ENCODE measurements at places on chromosomes 6 and 20. TPM values are rescaled to one million over a fixed set of nuclear protein-coding genes. Genes with fewer than 3 reads are reported as not detected.

DNA sequence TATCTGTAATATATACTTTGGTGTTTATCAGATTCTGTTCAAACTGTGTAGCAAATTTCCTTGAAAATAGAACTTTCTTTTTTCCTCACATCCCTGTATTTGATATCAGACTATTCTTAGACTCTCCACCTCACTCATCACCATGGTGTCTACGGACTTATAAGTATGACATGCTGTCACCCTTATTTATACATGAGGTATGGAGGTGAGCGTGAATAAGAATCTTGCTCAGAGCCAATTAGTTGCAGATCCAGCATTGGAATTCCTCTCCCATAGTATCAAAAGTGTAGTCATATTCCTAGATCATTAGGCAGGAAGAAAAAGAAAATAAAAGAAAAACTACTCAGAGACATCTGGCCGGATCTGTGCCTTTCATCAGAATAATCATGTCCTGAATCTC, 43.0 kb downstream of the TPD52L1 start:
- no peak for DNase-seq

DNA sequence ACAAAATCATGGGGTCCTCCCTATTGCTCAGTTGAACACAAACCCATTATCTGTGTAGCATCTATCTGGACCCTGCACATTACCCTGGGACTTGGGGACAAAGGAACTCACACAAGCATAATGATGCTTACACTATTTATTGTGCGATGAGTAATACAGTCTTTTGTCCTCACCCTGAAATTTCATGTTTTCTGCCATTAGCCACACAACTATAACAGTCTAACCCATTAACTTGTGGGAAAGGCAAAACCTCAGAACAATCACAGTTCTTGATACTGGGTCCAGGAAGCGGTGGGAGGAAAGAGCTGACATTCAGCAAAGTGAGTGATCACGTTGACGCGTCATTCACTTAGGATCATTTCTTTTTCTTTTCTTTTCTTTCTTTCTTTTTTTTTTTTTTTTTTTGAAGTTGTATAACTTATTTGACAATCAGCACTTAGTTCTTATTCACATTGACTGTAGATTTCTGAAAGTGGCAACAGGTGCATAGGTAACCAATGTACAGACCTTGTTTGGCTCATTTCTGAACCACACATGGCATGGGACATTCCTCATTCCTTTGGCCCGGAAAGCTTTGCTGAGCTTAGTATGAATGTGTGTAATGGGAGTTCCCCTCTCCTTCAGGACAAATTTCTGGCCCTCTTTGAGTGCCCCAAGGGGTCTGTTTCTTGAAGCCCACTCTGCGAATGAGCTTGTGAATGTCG, 94.8 kb upstream of the CNKSR3 start:
- DNase-seq: no peak

GRCh38 chr6:89048288-89048923, 32.1 kb upstream of the PNRC1 start:
- DNase-seq: no peak

Gene L3MBTL1
- 4.5 TPM for total RNA-seq

GRCh38 chr20:55135923-55136322, 660.5 kb downstream of the DOK5 start:
- DNase-seq: no peak

GRCh38 chr6:112433457-112433856, 86.3 kb downstream of the RFPL4B start:
- DNase-seq: no peak

Gene COQ3
- total RNA-seq: 26.3 TPM

GRCh38 chr6:137493218-137494038, 766 bp downstream of the OLIG3 start:
- DNase-seq: no peak

- no peak for DNase-seq
These were observed 227.6 kb downstream of the ALDH8A1 start for GRCh38 chr6:134722200-134722870.
